ENCODE measurements at places on chromosomes 7 and 10. TPM values are rescaled to one million over a fixed set of nuclear protein-coding genes. Genes with fewer than 3 reads are reported as not detected.

DNA sequence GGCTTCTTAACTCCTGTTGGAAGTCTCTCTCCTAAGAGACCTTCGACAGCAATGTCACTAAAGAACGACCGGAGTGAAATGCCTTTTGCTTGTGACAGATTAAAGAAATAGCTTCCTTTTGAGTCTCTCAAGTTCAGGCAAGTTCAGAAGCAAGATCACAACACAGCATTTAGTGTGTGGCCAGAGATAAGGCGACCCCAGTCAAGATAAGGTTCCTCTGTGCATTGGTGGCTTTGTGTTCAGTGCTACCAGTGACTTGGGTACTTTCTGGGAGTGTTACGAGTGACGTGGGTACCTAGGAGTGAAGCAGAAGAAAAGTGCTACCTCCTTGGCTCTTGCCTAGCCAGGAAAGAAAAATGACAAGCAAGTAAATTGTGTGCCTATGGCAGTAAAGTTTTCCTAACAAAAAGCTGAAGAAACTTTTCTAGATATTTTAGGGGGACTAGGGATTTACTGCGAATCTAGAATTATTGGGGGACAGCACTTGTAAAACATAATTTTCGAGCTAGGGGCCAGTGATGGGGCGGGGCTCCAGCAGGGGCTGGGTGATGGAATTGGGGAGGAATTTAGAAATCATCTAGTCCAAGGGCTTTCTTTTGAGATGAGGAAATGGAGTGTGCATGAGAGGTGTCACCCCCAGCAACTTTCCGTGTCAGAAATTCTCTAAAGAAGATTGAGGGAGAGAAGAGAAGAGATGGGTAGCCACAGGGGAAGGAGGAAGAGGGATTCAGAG lies 191.9 kb upstream of the LYZL2 start:
- DNase-seq: no peak

GRCh38 chr7:78141522-78142281 lies 343.1 kb downstream of the PHTF2 start:
- DNase-seq: no peak

GRCh38 chr10:111785921-111786320 lies 397.6 kb downstream of the GPAM start:
- no peak for DNase-seq

- peak; percentile 47 for DNase-seq
These were observed 28.9 kb downstream of the PDLIM1 start for GRCh38 chr10:95261926-95262325.

DNA sequence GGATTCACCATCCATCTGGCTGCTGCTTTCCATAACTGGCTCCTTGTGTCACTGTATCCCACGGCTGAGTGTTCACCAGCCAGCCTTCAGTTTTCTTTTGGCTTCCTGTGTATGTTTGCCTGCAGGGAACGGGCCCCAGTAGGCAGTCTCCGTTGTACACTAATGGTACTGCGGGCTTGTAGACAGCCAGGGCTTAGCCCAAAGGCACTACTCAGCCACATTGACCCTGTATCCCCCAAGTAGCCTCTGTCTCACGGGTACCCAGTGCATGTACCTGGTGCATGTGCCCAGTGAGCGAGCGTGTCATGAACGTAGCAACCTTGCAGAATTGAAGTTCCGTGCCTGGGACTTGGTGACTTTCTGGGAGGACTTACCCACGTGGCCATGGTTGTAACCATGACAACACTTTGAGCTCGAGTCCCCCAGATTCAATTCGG lies 6.1 kb downstream of the PFKFB3 start:
- DNase-seq: no peak

DNA sequence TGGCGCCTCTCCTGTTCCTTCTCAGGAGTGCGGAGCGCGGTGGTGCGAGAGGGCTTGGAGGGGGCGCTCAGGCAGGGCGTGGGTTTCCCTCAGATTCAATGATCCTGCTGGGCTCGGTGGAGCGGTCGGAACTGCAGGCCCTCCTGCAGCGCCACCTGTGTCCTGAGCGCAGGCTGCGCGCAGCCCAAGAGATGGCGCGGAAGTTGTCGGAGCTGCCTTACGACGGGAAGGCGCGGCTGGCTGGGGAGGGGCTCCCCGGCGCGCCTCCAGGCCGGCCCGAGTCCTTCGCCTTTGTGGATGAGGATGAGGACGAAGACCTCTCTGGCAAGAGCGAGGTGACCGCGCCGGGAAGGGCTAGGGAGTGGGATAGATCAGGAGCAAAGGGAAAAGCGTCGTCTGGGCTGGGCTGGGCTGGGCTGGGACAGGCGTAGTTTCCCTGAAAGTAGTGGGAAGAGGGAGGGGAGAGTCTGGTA lies 17.0 kb downstream of the FAM131B start:
- DNase-seq: no peak

GRCh38 chr7:151411551-151411950 lies 1.7 kb upstream of the WDR86 start:
- DNase-seq: no peak

- no peak for DNase-seq
These were observed 106.7 kb upstream of the CAV2 start for GRCh38 chr7:116392806-116393205.

- DNase-seq: no peak
These were observed 39.0 kb downstream of the TAC1 start for GRCh38 chr7:97770850-97771249.

- no peak for DNase-seq
These were observed 48.0 kb upstream of the SP8 start for GRCh38 chr7:20834656-20835055.

DNA sequence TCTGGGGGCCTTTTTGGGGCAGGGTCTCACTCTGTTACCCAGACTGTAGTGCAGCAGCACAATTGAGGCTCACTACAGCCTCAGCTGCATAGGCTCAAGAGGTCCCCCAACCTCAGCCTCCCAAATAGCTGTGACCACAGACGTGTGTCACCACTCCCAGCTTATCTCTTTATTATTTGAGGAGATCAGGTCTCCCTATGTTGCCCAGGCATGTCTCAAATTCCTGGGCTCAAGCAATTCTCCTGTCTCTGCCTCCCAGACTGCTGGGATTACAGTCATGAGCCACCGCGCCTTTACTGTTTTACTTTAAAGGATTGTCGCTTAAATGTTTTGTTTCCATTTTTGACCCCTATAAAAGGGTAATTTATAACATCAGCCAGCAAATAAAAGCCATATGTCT lies 502.6 kb upstream of the AUTS2 start:
- DNase-seq: no peak

DNA sequence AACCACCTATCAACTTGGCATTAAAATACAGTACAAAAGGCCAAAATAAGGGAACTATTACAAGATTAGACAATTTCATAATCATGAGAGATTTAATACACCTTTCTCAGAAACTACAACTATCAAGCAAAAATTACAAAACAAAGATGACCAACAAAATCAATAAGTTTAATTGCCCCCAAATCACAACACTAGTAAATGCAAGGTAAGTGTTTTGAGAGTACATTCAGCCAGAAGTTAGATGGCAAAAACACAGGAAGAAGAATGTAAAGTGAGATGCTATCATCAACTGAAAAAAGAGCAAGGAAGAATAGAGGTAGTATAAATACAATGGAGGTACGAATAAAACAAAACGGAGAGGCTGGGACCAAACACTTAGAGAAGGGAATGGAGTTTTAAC lies 3.2 kb downstream of the PNPLA8 start:
- no peak for DNase-seq

DNA sequence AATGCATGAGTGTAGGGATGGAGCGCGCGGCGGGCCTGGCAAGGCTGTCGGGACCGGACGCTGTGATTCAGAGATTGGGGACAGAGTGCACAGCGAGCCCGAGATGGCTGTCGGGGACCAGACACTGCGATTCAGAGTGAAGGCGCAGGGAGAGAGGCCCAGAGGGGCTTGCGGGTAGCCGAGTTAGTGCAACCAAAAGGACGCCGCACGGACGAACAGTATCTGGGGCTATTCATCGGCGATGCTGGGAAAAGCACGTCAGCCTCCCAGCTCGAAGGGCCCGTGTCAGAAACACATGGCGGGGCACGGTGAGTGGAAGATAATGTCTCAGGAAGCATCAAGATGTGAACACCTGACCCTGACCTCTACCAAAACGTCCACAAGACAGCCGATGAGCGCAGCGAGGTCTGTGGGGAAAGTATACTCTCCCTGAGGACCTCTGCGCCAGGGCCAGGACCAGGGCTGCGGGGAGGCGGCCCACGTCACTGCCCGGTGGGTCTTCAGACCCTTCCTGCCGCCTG lies 215.8 kb downstream of the ZMYND11 start:
- DNase-seq: no peak

DNA sequence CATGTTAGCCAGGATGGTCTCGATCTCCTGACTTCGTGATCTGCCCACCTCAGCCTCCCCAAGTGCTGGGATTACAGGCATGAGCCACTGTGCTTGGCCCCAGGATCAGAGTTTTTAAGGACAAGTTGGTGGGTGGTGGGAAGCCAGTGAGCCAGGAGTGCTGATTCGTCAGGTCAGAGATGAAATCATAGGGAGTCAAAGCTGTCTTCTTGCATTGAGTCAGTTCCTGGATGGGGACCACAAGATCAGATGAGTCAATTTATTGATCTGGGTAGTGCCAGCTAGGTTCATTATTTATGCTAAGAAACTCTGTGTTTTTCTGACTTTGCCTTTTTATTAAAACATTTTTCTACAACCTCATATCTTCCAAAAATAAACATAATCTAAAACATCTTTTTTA lies 423.8 kb downstream of the ARL4A start:
- no peak for DNase-seq

DNA sequence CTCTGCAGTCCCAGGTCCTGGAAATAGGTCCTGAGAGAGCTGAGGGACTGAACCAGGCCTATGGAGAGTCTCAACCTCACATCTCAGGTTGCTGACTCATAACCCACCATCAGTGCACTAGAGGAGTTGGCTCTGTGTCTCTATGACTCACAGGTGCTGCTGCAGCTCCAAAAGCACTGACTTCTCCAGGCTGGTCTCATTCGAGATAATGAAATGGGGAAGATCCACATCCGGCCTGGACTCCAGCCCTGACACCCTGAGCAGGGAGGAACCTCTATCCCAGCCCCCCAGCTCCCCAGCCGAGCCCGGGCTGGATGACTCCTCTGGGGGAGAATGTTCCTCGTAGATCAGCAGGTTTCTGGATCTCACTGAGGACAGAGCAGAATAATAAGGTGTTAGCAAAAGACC lies 35.5 kb upstream of the DGKI start:
- DNase-seq: no peak

Gene AKR1C8
- not detected for total RNA-seq

Gene PVRIG
- 0.43 TPM for total RNA-seq

Gene TRIM56
- total RNA-seq: 15.2 TPM

Gene AKR1C4
- total RNA-seq: not detected
